CD4-positive, alpha-beta T cell (primary cell): ENCODE measurements at places on chromosomes 5 and 9. TPM values are rescaled to one million over a fixed set of nuclear protein-coding genes. Genes with fewer than 3 reads are reported as not detected.
A peak's percentile ranks its signal among the peaks of the same experiment; 100 is the strongest.

The COL27A1 gene
- total RNA-seq, result 0.87 TPM

The OSMR gene
- not detected for total RNA-seq

- no peak for DNase-seq
These were observed 68.2 kb upstream of the STC2 start for GRCh38 chr5:173396311-173396993.

- no peak for DNase-seq
These were observed 28.4 kb downstream of the PAX5 start for GRCh38 chr9:37005517-37006140.

- no peak for DNase-seq
These were observed 130.3 kb upstream of the FAM120A start for GRCh38 chr9:93321220-93321610.

The SOX30 gene
- total RNA-seq, result not detected

The TMEM232 gene
- 0.98 TPM for total RNA-seq

DNA sequence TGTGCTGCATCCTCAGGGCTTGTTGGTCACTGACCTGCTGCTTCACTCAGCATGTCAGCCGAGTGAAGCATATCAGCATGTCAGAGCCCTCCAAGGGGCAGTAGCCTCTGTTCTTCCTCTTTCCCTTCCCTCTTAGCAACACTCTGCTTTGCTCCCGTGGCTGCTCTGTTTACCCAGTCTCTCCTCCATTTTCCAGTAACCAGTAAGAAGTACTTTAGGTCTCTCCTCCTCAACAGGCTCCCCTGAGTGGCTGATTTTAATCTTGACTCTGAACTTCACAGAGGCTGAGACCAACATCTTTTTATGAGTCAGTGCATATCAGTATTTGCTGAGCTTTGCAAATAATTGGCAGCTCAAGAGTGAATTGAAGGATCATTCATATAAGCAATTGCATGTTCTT is 18.6 kb upstream of the ADRB2 start:
- no peak for DNase-seq

The DCTN4 gene
- 81.2 TPM for total RNA-seq

DNA sequence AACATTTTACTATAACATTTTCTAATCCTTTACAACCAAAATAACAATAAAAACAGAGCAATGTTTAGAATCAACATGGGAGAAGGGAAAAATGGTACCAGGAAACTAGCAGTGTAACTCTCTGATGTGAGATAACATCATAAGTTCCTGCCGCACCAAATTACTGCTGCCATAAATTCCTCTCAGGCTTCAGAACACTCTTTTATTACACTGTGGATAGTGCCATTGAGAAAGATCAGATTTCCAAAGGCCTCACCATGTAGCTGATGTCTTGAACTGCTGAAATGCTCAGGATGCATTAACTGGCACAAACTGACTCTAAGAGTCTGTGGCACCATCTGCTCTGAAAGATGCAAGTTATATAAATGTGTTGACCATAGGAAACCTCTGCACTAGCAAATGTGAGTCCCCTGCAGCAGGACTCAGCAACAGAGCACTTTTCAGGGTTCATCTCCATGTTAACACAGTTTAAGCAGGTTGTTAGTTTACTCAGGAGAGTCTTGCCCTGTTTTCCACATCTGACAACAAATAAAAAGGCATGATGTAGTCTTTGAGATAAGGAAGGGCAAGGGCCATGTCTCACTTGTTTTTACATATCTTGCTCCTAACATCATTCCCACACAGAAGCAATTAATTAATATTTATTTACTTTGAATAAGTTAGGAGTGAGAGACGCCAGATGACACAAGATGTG is 218.1 kb downstream of the CETN3 start:
- DNase-seq, result no peak

The PLK2 gene
- 57.2 TPM for total RNA-seq

The LOX gene
- 0.11 TPM for total RNA-seq

DNA sequence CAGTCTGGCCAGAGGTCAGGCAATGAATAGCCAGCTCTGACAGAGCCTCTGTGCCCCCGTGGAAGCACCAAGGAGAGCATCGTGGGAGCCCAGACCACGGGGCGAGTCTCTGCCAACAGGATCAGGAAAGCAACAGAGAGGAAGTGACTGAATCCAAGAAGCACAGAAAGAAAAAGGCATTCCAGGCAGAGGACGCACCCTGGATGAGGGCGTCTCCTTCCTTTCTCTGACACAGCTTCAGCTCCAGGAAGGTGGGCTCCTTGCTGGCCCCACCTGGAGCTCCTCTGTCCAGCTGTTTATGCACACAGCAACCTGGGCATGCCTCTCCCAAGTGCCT is 16.6 kb downstream of the HK3 start:
- DNase-seq, result no peak

DNA sequence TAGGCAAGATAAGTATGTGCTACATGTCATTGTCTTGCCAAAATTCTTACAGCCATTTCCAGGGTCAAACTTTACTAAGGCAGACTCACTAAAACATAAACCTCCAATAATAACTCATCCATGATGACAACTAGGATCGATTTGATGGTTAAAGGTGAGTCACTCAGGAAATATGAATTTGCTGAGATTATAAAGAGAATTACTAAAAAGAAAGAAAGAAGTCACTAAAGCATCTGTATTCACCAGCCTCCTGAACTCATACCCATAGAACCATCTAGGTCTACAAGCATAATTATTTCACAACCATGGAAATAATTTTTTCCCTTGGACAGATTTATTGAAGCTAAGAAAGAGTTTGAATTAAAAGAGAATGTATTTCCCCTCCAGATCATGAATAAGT is 258.6 kb downstream of the TLE1 start:
- DNase-seq, result no peak

DNA sequence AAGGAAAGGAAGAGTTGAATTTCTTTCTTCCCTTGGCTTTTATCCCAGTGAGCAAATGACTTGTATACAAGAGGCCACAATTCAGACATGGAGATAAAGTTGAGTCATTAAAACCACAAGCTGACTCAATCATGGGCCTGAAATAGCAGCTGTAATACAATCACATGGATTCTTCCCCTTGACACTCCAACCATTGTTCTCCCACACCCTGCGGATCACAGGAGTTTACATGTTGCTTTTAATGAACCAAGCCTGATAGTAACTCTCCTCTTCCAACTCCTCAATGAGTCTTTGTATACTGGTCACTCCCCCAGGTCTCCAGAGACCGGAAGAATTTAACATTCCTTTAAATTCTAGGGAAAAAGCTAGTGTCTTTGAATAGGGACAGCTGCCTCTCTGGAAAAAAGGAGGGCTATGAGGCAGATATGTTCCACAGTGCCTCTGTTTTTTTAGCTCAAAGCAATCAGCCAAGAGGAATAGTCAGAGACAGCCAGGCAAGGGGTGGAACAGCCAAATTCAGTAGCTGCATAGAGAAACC is 32.4 kb downstream of the PCDHGC5 start:
- DNase-seq, result no peak

The PPIP5K2 gene
- 45.6 TPM for total RNA-seq

- DNase-seq, result no peak
These were observed 203.7 kb upstream of the SLC24A2 start for GRCh38 chr9:19992556-19992955.

DNA sequence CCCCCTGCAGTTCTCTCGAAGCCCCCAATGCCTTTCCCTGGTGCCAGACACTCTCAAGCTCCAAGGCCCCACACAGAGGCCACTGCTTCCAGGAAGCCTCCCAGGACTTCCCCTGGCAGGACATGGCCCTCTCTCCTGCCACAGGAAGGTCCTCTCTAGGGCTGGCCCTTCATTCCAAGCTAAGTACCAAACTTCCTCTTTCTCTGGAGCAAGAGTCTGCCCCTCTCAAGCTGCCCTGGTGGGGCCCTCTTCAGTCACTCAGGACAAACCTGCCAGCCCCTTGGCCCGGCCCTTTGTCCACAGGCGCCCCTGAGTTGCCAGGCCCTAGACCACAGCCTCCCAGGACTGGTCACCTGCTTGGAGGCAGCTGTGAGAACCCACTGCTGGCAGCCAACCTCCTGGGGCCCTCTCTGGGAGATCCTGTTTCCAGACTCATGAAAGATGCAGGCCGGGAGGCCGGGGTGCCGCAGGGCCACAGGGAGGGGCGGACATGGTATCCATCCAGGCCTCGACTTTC is 6.6 kb downstream of the NINJ1 start:
- peak; percentile 3 for DNase-seq

The MTMR12 gene
- total RNA-seq, result 15.9 TPM

DNA sequence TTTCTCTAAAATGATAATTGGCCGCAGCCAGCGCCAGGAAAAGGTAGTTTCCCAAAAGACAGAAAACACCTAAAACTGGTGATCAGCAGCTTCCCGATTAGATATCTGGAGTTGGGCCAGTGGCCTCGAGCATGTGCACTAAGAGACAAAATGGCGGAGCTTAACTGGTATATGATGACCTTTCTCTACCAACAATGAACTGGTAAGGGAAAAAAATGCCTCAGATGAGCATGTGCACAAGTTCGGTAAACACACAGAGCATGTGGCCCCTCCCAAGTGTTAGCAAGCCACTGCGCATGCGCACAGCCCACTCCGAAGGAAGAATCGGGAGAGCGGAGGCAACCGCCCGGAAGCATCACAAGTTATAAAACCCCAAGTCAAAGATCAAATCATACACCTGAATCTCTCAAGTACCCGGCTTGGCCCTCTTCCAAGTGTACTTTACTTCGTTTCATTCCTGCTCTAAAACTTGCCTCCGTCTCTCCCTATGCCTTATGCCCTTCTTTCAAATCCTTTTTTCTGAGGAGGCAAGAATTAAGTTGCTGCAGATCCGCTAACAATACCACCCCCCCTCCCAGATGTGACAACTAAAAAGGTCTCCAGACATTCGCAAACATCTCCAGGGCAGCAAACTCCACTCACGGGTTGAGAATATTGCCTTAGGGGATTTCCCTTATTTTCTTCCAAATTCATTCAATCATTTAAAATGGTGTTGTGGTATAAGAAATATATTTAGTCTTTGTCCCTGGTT is 15.0 kb upstream of the PTBP3 start:
- peak; percentile 58 for DNase-seq

DNA sequence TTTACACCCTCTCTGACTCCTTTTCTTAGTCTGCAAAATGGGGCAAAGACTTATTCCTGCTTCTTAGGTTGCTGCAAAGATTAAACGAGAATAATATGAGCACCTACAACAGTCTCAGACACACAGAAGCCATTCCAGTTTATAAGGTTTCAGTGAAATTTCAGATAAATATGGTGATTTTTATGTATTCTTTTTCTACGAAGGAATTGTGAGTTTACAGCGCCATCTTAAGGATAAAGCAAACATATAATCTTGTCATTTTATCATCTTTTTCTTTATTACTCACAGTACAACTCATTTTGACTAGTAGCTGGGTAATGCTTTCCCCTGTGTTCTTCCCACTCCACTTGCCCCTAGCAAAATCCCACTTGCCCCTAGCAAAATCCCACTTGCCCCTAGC is 29.2 kb upstream of the SMC5 start:
- DNase-seq, result no peak

The PCDHGA12 gene
- total RNA-seq, result not detected

The TXNDC8 gene
- not detected for total RNA-seq

DNA sequence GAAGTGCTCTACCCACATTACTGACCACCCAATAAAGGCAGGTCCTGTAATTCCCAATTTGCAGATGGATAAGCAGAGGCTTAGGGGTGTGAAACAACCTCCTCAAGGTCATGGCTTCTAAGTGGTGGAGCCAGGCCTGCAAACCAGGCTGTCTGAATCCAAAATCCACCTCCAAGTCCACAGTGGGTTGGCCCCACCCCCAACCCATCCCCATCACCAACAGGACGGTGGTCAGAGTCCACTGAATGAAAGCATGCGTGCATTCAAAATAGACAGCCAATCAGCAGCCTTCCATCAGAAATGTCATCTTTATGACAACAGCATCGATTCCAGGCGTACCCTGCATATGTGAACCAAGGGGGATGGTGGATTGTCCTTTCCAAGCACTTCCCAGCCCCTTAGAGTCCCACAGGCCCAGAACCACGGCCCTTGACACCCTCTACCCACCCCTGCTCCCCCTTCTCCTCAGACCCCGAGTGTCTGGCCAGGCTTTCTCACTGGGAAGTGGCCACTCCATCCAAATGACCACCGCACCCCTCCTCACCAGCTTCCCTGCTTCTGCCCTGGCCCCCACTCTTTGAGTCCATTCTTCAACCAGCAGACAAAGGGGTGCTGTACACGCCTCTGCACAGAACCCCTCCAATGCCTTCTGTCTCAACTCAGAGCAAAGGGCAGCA is 133.1 kb downstream of the KCNIP1 start:
- DNase-seq, result no peak

- no peak for DNase-seq
These were observed 482.8 kb downstream of the ELAVL2 start for GRCh38 chr9:23343226-23343625.

GRCh38 chr5:53041071-53041692 is 52.0 kb downstream of the ITGA2 start:
- DNase-seq, result no peak

The PCDHB2 gene
- total RNA-seq, result not detected

The BTNL8 gene
- total RNA-seq, result not detected
